Activated CD8-positive, alpha-beta T cell treated with anti-CD3 and anti-CD28 coated beads for 36 hours (primary cell): ENCODE measurements at places on chromosomes 1 and 21. TPM values are rescaled to one million over a fixed set of nuclear protein-coding genes. Genes with fewer than 3 reads are reported as not detected.

The ABCB10 gene
- total RNA-seq = 32.1 TPM

The NR5A2 gene
- total RNA-seq = not detected

The TTLL7 gene
- total RNA-seq = 1.4 TPM

The KRTAP11-1 gene
- total RNA-seq = not detected

The IVL gene
- not detected for total RNA-seq

The SLC9C2 gene
- not detected for total RNA-seq

The EFNA4 gene
- 7.8 TPM for total RNA-seq

The RGSL1 gene
- total RNA-seq = not detected

The CYP4A22 gene
- not detected for total RNA-seq

The SIM2 gene
- not detected for total RNA-seq

The NGF gene
- not detected for total RNA-seq

The LCE1D gene
- total RNA-seq = not detected

The LHX8 gene
- total RNA-seq = not detected

The YBX1 gene
- total RNA-seq = 1,447 TPM

The CHIA gene
- not detected for total RNA-seq

The CHODL gene
- not detected for total RNA-seq

The KCNE1 gene
- total RNA-seq = not detected

The KIAA0040 gene
- total RNA-seq = 21.1 TPM

The PRAMEF2 gene
- total RNA-seq = not detected

The DCDC2B gene
- not detected for total RNA-seq

The LCE6A gene
- not detected for total RNA-seq

The TSPEAR gene
- not detected for total RNA-seq

The UMODL1 gene
- not detected for total RNA-seq

The PPM1J gene
- 1.7 TPM for total RNA-seq

The DPYD gene
- 10.8 TPM for total RNA-seq

The RHEX gene
- not detected for total RNA-seq

The NR0B2 gene
- total RNA-seq = not detected

The TMEM63A gene
- 54.6 TPM for total RNA-seq

The SMCP gene
- not detected for total RNA-seq

The TMEM269 gene
- total RNA-seq = 0.22 TPM

The PSMD4 gene
- total RNA-seq = 214 TPM

The GON4L gene
- total RNA-seq = 46.8 TPM

The IGSF9 gene
- 0.07 TPM for total RNA-seq

The KCNQ4 gene
- total RNA-seq = 0.38 TPM

The STUM gene
- total RNA-seq = not detected

The USP21 gene
- 24.4 TPM for total RNA-seq

The SLAMF6 gene
- total RNA-seq = 42.8 TPM

The FRRS1 gene
- total RNA-seq = 4.0 TPM

The GPR37L1 gene
- total RNA-seq = not detected

The TNFRSF18 gene
- 126 TPM for total RNA-seq

The FAM163A gene
- not detected for total RNA-seq

The NBPF20 gene
- total RNA-seq = 1.2 TPM

The RAB7B gene
- total RNA-seq = not detected

The SPOCD1 gene
- total RNA-seq = not detected

The MCOLN3 gene
- 0.29 TPM for total RNA-seq

The SYPL2 gene
- not detected for total RNA-seq

The EFCAB14 gene
- total RNA-seq = 41.6 TPM

The MROH9 gene
- not detected for total RNA-seq

The SPRR2A gene
- not detected for total RNA-seq

The FAM177B gene
- not detected for total RNA-seq

The GBP4 gene
- 38.3 TPM for total RNA-seq

The MATN1 gene
- total RNA-seq = 1.4 TPM
